ENCODE measurements at places on chromosomes 2 and 18.

DNA sequence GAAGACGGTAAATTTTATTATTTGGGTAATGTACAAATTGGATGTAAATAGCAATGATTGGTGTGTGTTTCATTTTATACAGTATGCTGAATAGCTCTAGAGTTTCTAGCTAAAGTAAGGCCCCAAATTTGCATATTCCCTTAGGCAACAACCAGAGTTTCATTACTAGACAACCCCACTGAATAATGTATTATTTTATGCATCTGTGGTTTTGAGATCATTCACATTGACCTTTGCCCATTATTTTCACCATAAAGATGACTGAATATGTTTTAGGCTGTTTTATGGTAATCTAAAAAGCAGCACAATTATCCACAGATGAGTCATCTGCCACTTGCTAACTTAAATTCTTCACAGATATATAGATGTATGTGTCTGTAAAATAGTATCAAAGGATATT, 44.5 kb upstream of the C2orf74 start:
- no peak for DNase-seq
- no peaks in the 10 kb centered on the region for H3K27me3 ChIP-seq
- H3K27ac ChIP-seq: no peak overlapping the region
- no peaks in the 10 kb centered on the region for H3K36me3 ChIP-seq

GRCh38 chr2:70104231-70105111, 17.2 kb downstream of the PCBP1 start:
- DNase-seq: no peak
- no peaks in the 10 kb centered on the region for H3K36me3 ChIP-seq
- no peak overlapping the region for H3K4me3 ChIP-seq
- no peaks in the 10 kb centered on the region for H3K27me3 ChIP-seq

GRCh38 chr2:139217641-139218040, 437.5 kb upstream of the NXPH2 start:
- H3K4me3 ChIP-seq: no peak overlapping the region
- no peaks in the 10 kb centered on the region for H3K4me1 ChIP-seq

DNA sequence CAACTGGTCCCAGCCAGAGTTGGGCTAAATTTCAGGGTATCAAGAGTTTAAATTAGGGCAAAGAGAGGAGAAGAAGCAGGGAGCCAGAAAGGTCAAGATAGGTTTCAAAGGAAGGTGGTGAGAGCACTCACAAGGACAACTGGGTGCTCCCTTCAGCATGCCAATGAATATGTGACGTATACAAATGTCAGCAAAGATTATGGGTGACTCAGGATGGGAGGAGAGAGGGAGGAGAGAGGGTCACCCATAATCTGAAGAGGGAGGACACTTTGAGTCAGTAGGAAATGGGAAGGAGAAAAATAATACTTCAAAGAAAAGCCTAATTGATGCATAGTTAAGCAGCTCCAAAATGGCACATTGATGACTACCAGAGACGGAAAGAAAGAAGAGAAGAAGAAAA, 53.1 kb upstream of the ABCA12 start:
- DNase-seq: no peak
- H3K4me3 ChIP-seq: no peak overlapping the region
- H3K27me3 ChIP-seq: no peaks in the 10 kb centered on the region
- H3K36me3 ChIP-seq: no peaks in the 10 kb centered on the region

GRCh38 chr2:110126086-110126773, 10.6 kb upstream of the MALL start:
- DNase-seq: no peak
- no peak overlapping the region for H3K27ac ChIP-seq
- H3K4me1 ChIP-seq: no peaks in the 10 kb centered on the region
- no peak overlapping the region for H3K4me3 ChIP-seq

DNA sequence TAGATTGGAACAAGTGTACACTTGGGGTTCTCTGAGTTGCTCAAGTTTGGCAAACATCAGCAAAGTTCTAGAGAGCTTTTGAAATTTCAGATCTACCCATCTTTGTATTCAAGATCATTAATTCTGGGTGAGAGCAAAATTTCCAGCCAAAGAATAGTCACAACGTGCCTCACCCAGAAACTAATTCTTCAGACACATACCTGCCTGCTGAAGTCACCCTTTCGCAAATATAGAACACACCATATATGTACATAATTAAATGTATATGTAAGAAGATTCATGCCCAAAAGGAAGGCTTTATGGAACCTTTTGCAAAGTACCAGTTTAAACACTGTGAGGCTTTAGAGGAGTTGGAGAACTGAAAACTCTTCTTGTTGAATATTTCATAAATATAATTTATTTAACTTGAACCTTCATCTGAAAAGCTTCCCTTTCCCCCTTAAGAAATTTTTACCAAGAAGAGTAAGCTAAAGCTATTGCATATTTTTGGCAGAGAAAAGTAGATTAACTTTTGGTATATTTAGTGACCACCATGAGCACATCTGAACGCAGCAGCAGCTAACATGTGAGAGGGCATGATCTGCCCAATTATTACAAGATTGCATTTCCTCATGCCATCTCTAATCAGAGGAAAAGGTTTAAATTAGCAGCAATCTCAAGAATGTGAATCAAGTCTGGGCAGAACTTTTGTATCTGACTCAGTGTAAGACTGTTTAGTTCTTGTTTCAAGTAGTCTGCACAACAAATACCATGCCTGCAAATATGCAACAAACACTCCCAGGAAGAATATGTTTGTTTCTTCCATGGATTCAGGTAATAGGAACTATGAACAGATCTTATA, 8.2 kb downstream of the RND3 start:
- no peak for DNase-seq
- no peaks in the 10 kb centered on the region for H3K27me3 ChIP-seq
- no peak overlapping the region for H3K27ac ChIP-seq
- H3K4me3 ChIP-seq: no peak overlapping the region

- no peak overlapping the region for H3K4me3 ChIP-seq
- no peaks in the 10 kb centered on the region for H3K36me3 ChIP-seq
- no peak for DNase-seq
Measured at GRCh38 chr18:76410660-76411417, 84.2 kb downstream of the ZNF516 start.

- no peaks in the 10 kb centered on the region for H3K27me3 ChIP-seq
- no peak overlapping the region for H3K27ac ChIP-seq
- H3K36me3 ChIP-seq: no peaks in the 10 kb centered on the region
Measured at GRCh38 chr2:61640406-61640805, 102.2 kb upstream of the XPO1 start.

GRCh38 chr2:67050622-67051021, 346.5 kb upstream of the ETAA1 start:
- H3K4me1 ChIP-seq: no peaks in the 10 kb centered on the region
- no peak overlapping the region for H3K27ac ChIP-seq
- H3K4me3 ChIP-seq: no peak overlapping the region
- DNase-seq: no peak
- H3K36me3 ChIP-seq: no peaks in the 10 kb centered on the region

- no peak for DNase-seq
- no peak overlapping the region for H3K4me3 ChIP-seq
- H3K36me3 ChIP-seq: no peaks in the 10 kb centered on the region
- no peaks in the 10 kb centered on the region for H3K4me1 ChIP-seq
Measured at GRCh38 chr2:178886006-178886405, 78.8 kb upstream of the TTN start.

GRCh38 chr2:160399880-160400279, 93.7 kb downstream of the RBMS1 start:
- peaks cover 3% of the 10 kb centered on the region for H3K4me1 ChIP-seq
- DNase-seq: no peak
- H3K36me3 ChIP-seq: no peaks in the 10 kb centered on the region
- H3K4me3 ChIP-seq: no peak overlapping the region
- no peak overlapping the region for H3K27ac ChIP-seq

GRCh38 chr2:181005809-181006208, 25.4 kb downstream of the UBE2E3 start:
- H3K27me3 ChIP-seq: no peaks in the 10 kb centered on the region
- H3K4me3 ChIP-seq: no peak overlapping the region
- H3K27ac ChIP-seq: no peak overlapping the region
- DNase-seq: no peak
- no peaks in the 10 kb centered on the region for H3K36me3 ChIP-seq

GRCh38 chr2:20357638-20358389, 7.2 kb upstream of the PUM2 start:
- no peaks in the 10 kb centered on the region for H3K4me1 ChIP-seq
- H3K36me3 ChIP-seq: no peaks in the 10 kb centered on the region
- DNase-seq: no peak
- H3K4me3 ChIP-seq: no peak overlapping the region
- no peak overlapping the region for H3K27ac ChIP-seq

DNA sequence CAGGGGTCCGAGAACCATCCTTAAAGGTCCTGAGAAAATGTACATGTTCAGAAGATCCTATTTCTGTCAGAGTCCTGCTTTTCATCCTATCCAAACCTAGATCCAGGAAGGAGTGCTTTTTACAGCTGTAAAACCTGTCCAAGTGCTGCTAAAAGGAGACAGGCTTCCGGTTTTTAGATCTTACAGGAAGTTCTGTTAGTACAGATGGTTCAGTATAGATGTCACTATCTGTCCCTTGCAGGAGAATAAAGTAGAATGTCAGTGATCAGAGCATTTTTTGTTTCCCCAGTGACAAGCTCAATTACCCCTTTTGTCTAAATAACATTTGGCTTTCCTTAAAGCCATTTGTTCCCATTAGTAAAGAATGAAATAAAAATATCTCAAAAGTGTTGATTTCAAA, 98.3 kb downstream of the NRP2 start:
- H3K27me3 ChIP-seq: no peaks in the 10 kb centered on the region
- no peak overlapping the region for H3K27ac ChIP-seq
- no peak for DNase-seq
- H3K36me3 ChIP-seq: no peaks in the 10 kb centered on the region

GRCh38 chr2:190807886-190808285, 72.7 kb upstream of the GLS start:
- DNase-seq: no peak
- H3K4me1 ChIP-seq: no peaks in the 10 kb centered on the region
- H3K27me3 ChIP-seq: no peaks in the 10 kb centered on the region
- H3K27ac ChIP-seq: no peak overlapping the region
- no peaks in the 10 kb centered on the region for H3K36me3 ChIP-seq

- H3K27ac ChIP-seq: no peak overlapping the region
- H3K27me3 ChIP-seq: no peaks in the 10 kb centered on the region
- no peak overlapping the region for H3K4me3 ChIP-seq
- no peaks in the 10 kb centered on the region for H3K4me1 ChIP-seq
Measured at GRCh38 chr18:76368976-76369375, 126.1 kb downstream of the ZNF516 start.

GRCh38 chr18:47163241-47163640, 12.9 kb downstream of the IER3IP1 start:
- no peak for DNase-seq
- no peaks in the 10 kb centered on the region for H3K4me1 ChIP-seq
- H3K27ac ChIP-seq: no peak overlapping the region
- H3K36me3 ChIP-seq: no peaks in the 10 kb centered on the region
- no peaks in the 10 kb centered on the region for H3K27me3 ChIP-seq
- H3K4me3 ChIP-seq: no peak overlapping the region

DNA sequence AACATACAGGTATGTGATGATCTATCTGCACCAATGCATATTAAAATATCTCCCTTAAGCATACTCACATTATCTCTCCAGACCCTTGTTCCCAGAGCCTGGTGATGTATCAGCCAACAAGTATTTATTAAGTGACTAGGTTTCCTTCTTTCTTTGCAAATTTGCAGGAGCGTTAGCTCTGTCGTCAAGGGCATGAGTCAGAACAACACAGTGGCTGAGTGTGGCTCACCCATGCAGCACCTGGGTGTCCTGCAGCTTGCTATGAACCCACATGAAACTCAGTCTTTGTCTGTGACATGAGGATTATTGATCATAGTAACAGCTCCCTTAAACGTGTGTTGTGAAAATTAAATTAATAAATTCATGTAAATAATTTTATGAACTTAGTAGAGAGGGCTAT, 96.6 kb downstream of the PIEZO2 start:
- no peaks in the 10 kb centered on the region for H3K27me3 ChIP-seq
- H3K27ac ChIP-seq: no peak overlapping the region
- H3K4me1 ChIP-seq: no peaks in the 10 kb centered on the region
- no peaks in the 10 kb centered on the region for H3K36me3 ChIP-seq

- H3K27ac ChIP-seq: no peak overlapping the region
- no peaks in the 10 kb centered on the region for H3K27me3 ChIP-seq
- no peak for DNase-seq
- no peak overlapping the region for H3K4me3 ChIP-seq
- no peaks in the 10 kb centered on the region for H3K4me1 ChIP-seq
Measured at GRCh38 chr2:160434254-160434948, 59.2 kb downstream of the RBMS1 start.

- no peak for DNase-seq
- H3K36me3 ChIP-seq: no peaks in the 10 kb centered on the region
- H3K4me3 ChIP-seq: no peak overlapping the region
- no peak overlapping the region for H3K27ac ChIP-seq
Measured at GRCh38 chr2:16361261-16361995, 304.2 kb downstream of the CYRIA start.

DNA sequence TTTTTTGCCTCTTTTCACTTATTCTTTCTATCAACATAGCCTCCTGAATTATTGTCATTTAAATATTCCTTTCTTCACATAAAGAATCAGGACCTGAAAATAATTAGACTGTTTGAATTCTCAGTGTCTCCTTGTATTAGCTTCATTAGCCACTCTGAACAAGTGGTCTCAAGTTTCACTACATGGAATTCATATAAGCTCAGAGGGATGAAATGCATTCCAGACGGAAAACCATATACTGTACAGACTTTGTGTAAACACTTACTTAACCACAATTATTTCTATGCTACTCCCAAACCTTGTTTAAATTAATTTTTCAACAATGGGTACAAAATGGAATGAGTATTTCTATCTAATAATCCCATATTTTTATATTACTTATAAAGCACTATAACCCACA, 53.4 kb downstream of the CHN1 start:
- H3K27me3 ChIP-seq: no peaks in the 10 kb centered on the region
- DNase-seq: no peak
- H3K4me1 ChIP-seq: 0 out of 2 replicates have a peak, but pooled peaks cover 2% of the 10 kb centered on the region
- no peak overlapping the region for H3K4me3 ChIP-seq

- no peaks in the 10 kb centered on the region for H3K27me3 ChIP-seq
- no peak overlapping the region for H3K4me3 ChIP-seq
- DNase-seq: no peak
- no peaks in the 10 kb centered on the region for H3K4me1 ChIP-seq
- no peak overlapping the region for H3K27ac ChIP-seq
Measured at GRCh38 chr2:126345691-126346090, 310.3 kb upstream of the GYPC start.

- peak; percentile 39 for DNase-seq
- no peaks in the 10 kb centered on the region for H3K27me3 ChIP-seq
- H3K27ac ChIP-seq: no peak overlapping the region
- H3K4me3 ChIP-seq: no peak overlapping the region
- no peaks in the 10 kb centered on the region for H3K36me3 ChIP-seq
- no peaks in the 10 kb centered on the region for H3K4me1 ChIP-seq
Measured at GRCh38 chr2:51424418-51424817, 392.5 kb upstream of the NRXN1 start.

GRCh38 chr2:202074324-202074723, 1.3 kb downstream of the KIAA2012 start:
- no peak overlapping the region for H3K27ac ChIP-seq
- H3K4me3 ChIP-seq: no peak overlapping the region
- no peaks in the 10 kb centered on the region for H3K27me3 ChIP-seq
- DNase-seq: no peak
- no peaks in the 10 kb centered on the region for H3K4me1 ChIP-seq
